Esophagus muscularis mucosa (tissue), 4 donors: ENCODE measurements at places on chromosomes 5 and 9.

- H3K27me3 ChIP-seq, result no peaks in the 10 kb centered on the region
- H3K4me3 ChIP-seq, result no peak overlapping the region
- no peak overlapping the region for H3K27ac ChIP-seq
Observed at GRCh38 chr9:3191715-3192114, 334.1 kb downstream of the RFX3 start.

- no peaks in the 10 kb centered on the region for H3K27me3 ChIP-seq
- no peak overlapping the region for H3K27ac ChIP-seq
- H3K36me3 ChIP-seq, result peaks cover 10% of the 10 kb centered on the region
- H3K4me3 ChIP-seq, result peak overlapping the region; percentile 3
Observed at GRCh38 chr9:14303521-14303920, 10.4 kb downstream of the NFIB start.

GRCh38 chr5:115190388-115190787, 20.7 kb upstream of the TRIM36 start:
- H3K27me3 ChIP-seq, result no peaks in the 10 kb centered on the region
- H3K4me1 ChIP-seq, result no peaks in the 10 kb centered on the region
- DNase-seq, result no peak
- H3K27ac ChIP-seq, result no peak overlapping the region
- no peak overlapping the region for H3K4me3 ChIP-seq
- no peaks in the 10 kb centered on the region for H3K36me3 ChIP-seq

DNA sequence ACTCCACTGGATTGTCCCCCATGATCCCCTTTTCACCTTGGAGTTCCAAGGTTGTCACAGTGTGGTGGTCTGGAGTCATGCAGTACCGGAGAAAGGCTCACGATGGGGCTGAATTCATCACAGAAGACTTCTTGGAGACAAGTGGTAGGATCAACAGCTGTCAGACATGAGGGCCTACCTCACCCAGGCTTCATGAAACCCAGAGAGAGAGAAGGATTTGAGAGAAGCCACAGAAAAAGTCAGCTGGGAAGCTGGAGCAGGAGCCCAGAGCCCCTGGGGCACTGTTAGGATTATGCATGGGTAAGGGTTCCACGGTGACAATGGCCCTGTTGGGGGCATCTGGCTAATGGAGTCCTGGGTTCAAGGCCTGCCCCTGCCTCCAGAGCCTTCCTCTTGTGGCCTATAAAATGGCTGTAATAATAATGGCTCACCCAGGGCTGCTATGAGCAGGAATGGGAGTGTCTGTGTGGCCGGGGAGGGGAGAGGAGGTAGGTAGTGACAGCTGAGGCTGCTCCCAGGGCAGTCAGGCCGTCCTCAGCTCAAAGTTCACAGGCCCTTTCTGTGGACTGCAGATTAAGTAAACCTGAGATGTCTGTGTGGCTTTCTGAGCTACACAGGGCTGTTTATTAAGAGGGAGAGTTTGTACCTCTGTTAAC, 910 bp downstream of the TRIM14 start:
- no peaks in the 10 kb centered on the region for H3K36me3 ChIP-seq
- H3K4me3 ChIP-seq, result peak overlapping the region; percentile 80
- H3K27ac ChIP-seq, result peak overlapping the region; percentile 70
- DNase-seq, result no peak
- H3K27me3 ChIP-seq, result no peaks in the 10 kb centered on the region
- peaks cover 4% of the 10 kb centered on the region for H3K4me1 ChIP-seq
